ENCODE measurements at places on chromosomes 4 and X.

DNA sequence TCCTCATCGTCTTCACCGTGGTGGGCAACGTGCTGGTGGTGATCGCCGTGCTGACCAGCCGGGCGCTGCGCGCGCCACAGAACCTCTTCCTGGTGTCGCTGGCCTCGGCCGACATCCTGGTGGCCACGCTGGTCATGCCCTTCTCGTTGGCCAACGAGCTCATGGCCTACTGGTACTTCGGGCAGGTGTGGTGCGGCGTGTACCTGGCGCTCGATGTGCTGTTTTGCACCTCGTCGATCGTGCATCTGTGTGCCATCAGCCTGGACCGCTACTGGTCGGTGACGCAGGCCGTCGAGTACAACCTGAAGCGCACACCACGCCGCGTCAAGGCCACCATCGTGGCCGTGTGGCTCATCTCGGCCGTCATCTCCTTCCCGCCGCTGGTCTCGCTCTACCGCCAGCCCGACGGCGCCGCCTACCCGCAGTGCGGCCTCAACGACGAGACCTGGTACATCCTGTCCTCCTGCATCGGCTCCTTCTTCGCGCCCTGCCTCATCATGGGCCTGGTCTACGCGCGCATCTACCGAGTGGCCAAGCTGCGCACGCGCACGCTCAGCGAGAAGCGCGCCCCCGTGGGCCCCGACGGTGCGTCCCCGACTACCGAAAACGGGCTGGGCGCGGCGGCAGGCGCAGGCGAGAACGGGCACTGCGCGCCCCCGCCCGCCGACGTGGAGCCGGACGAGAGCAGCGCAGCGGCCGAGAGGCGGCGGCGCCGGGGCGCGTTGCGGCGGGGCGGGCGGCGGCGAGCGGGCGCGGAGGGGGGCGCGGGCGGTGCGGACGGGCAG is 792 bp downstream of the ADRA2C start:
- DNase-seq: no peak

GRCh38 chr4:154616731-154617130 is 4.3 kb upstream of the FGG start:
- DNase-seq: no peak

DNA sequence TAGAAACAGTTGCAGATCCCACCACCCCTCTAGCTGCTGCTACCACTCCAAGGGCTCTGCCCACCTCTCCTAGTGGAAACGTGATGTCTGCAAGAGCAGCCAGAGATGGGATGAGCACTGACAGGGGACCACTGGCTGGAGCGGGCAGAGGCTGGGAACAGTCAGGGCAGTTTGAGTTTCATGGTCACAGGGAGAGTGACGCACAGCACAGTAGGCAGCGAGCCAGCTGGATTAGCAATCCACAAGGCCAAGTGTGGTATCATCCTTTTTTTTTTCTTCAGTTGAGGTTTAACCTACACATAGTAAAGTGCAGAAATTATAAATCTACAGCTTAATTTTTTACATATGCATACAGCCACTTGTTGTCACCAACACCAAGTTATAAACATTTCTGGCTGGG is 6.4 kb upstream of the SCML2 start:
- DNase-seq: no peak

GRCh38 chr4:94304365-94304971 is 38.2 kb downstream of the HPGDS start:
- DNase-seq: no peak

DNA sequence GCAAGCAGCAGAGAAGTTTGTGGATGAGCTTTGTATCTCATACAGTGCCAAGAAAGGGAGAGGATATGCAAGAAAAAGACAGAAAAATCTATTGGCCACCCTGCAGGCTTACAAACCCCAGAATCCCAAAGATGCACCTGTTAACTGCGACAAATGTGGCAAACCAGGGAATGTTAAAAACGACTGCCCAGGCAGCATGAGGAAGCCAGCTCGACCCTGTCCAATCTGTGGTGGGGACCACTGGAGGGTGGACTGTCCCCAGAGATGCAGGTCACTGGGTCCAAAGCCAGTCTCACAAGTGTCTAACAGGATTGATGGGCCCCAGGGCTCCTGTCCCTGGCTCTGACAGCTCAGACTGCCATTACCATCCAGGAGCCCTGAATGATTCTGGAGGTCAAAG is 12.9 kb upstream of the COL25A1 start:
- DNase-seq: no peak

DNA sequence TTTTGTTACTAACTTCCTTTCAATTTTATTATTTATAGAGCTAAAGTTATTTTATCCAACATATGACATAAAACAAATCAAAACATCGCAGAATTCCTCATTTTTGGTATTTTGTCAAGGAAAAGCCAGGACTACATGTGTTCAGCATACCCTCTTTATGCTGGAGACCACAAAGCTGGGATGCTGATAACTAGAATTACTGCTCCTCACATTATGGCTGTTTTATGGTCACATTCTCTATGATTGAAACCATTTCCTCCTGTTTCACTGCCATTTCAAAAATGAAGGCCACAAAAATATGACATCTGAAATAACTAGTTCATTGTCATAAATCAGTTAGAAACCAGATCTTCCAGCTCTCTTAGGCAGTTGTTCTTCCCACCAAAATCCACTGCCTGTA is 41.7 kb downstream of the KLHL34 start:
- no peak for DNase-seq

DNA sequence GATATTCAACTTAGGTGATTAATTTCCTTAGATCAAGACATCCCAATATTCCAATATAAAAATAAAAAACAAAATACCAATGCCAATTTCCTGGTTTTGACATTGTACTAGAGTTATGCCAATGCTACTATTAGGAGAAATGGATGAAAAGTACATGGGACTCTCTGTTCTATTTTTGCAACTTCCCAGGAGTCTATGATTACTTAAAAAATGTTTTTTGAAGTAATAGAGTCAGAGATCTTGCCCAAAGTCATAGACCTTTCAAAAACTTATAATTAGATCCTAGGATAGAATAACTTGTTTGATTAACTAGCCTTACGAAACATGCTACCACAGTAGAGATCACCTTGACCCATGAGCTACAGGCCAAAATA is 73.6 kb upstream of the MAOA start:
- DNase-seq: no peak

DNA sequence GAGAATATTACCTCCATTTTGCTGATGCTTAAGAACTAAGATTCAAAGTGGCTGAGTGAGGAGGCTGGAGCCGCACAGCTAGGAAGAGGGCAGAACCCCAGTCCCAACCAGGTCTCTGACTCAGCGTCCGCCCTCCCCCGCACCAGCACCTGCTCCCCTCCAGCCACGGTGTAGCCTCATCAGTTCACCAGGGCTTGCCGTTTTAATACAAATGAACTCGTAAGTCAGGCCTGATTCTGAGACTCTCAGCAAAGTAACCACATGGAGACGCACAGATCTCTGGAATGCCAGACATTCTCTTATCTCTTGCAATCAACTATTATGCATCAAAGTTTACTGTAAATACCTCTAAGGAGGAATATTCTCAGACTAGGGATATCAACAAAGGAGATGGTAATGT is 52.4 kb downstream of the ENPP6 start:
- DNase-seq: no peak

DNA sequence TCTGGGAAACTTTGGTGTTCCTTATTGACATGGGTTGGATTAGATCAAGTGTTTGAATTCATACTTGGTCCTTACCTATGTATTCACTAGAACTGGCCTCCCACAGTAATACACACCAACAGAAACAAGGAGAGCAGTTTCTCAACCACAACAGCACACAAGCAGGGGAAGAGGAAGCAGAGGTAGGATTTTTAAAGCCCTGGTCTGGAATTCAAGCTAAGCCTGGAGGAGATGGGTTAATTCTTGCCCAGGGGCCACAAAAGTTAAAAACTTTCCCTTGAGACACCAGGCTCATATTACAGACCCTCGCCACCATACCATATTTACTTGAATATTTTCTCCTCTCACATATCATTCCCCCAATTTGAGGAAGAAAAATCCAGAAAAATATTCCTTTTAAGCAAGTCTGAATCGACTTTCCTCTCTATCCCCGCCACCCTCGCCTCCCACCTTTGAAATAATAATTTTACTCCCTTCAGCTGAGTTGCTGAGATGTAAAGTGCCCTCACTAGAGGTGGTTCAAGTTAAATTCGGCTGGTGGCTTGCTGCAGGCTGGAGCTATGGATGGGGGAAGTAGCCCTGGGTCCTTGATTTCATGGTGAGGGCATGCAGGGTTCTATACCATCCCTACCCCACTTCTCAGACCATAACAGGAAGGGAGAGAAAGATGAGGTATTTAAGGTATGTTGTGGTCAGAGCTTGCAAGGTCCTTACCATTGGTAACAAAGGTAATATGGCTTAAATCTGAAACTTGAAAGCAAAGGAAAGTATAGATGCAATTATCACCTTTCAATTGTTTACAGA is 440.2 kb downstream of the INPP4B start:
- DNase-seq: no peak

GRCh38 chrX:154136627-154137161 is 7.3 kb upstream of the OPN1LW start:
- peak; percentile 45 for DNase-seq

DNA sequence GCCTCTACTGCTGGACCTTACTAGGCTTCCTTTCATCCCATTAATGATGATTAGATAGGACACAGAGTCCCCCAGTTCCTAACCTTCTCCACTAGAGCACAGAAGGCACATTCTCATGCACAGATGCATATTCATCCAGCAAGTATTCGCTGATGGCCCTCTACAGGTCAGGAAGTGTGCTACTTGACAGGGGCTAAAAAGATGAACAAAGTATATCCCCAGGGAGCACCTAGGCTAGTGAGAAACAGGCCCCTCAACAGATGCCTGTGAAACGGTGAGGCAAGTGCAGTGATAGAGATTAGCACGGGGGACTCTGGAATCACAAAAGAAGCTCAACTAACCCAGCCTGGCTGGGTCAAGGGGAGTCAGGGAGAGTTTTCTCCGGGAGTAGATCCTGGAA is 95.8 kb downstream of the MGST2 start:
- DNase-seq: no peak

- no peak for DNase-seq
Measured at GRCh38 chr4:119525771-119526712, 102.6 kb downstream of the PDE5A start.

- no peak for DNase-seq
Measured at GRCh38 chr4:116489739-116490138, 595.6 kb downstream of the TRAM1L1 start.

GRCh38 chr4:8939840-8940742 is 68.5 kb upstream of the HMX1 start:
- no peak for DNase-seq

DNA sequence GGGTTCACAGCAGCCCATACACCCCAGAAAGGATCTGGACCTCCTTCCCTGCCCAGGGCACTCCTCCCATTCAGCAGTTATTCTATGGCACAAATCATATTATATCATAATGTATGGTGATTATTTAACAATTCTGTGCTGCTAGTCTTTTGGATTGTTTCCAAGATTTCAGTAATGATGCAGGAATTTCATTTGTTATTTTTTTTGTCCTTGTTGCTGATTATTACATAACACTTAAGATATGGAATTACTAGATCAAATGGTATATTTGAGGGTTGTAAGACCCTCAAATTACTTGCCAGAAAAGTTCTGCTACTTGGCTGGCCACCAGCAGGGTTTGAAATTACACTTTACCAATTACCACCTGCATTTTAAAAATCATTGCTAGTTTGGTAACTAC is 36.4 kb downstream of the QDPR start:
- no peak for DNase-seq

DNA sequence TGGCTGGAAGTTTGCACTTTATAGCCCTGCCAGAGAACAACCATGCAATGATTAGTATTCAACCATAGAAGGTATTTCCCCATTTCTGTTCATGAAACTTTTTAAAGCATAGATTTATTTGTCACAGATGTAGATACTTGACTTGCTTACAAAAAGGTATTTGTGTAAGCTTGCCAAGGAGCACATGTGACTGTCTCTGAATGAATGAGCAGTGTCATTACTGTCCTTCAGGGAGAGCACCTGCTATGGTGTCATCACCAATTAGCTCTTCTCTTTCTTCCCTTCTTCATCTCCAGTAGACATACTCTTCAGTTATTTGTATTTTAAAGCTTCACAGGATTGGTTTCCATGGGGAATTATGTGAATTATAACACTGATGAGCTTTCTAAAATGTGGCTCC is 1064.7 kb upstream of the GRIA3 start:
- no peak for DNase-seq

- DNase-seq: no peak
Measured at GRCh38 chrX:67295924-67296323, 247.9 kb upstream of the AR start.

DNA sequence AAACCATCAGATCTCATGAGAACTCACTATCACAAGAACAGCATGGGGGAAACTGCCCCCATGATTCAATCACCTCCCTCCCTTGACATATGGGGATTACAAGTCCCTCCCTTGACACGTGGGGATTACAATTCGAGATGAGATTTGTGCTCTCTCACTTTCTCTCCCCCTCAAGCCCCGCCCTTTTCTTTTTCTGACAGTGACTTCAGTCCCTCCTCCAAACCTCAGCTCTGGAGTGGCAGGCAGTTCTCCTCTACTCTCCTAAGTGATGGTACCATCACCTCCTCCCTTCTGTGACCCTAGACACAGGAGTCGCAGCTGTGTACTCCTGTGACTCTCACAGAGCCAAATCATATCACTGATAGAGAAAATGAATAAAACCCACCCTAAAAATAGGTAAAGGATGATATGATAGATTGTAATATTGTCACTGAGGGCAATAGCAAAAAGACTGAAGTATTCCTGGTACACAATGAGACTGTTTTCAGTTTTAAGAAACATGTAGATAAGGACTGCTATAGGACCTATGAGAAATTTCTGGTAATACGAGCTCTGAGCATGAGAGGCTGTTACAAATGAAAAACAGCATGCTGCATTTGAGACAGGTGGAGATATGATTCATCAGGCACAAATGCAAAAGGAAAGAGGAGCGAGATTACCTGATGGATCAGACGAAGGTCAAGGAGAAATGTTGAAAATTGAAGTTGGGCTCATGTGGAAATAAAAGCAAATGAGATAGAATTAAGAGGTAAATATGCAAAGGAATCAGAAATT is 101.2 kb upstream of the CBLL2 start:
- no peak for DNase-seq

GRCh38 chrX:42992199-42992943 is 214.4 kb upstream of the PPP1R2C start:
- no peak for DNase-seq

DNA sequence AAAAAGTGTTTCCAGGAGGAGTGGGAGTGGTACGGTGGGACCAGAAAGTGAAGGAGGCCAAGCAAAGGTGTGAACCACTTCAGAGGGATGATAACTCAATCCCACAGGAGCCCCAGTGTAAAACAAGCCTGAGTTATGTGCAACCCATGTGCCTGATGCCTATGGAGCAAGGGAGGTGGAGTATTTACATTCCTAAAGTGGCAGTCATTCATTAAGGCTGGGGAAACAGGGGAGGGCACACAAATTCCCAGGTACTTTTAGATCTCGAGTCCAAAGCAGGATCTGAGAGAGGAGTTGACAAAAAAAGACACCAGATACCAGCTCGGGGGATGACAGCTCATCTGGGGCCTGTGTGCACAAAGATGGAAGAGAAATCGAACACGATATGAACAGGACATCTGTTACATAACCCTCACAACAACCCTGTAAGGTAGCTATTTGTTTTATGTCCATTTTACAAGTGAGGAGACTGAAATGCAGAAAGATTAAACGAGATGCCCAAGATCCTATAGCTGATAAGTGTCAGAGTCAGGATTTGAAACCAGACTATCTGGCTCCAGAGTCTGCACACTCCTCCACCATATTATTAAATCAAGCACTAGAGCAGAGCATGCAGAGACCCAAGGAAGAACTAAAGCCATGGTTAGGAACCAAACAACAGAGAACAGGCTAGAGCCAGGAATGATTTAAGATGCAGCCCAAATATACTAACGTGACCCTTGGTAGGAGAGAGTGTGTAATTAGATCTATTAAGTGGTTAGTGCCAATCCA is 91.9 kb upstream of the MAPK10 start:
- DNase-seq: no peak

- DNase-seq: no peak
Measured at GRCh38 chrX:115895678-115896329, 274.7 kb upstream of the AGTR2 start.

Measured in iPS DF 6.9 (cell line).